ENCODE measurements at places on chromosomes 5 and 9.
A peak's percentile ranks its signal among the peaks of the same experiment; 100 is the strongest.

DNA sequence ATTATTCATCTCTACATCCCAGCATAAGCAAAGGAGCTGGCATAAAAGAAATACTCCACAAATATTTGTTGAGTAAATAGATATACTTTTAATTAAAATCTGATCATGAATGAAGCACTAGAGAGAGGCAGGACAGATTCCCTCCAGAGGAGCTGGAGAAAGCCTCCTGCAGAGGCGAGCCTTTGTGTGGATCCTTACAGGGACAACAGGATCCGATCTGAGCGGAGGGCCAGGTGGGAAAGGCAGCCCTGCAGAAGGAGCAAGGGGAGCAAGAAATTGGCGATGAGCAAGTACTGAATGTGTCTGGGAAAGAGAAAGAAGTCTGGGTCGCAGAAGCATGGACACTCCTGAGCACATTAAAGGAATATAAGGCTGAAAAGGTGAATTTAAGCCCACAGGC, 69.4 kb downstream of the EBF1 start:
- no peak for DNase-seq

DNA sequence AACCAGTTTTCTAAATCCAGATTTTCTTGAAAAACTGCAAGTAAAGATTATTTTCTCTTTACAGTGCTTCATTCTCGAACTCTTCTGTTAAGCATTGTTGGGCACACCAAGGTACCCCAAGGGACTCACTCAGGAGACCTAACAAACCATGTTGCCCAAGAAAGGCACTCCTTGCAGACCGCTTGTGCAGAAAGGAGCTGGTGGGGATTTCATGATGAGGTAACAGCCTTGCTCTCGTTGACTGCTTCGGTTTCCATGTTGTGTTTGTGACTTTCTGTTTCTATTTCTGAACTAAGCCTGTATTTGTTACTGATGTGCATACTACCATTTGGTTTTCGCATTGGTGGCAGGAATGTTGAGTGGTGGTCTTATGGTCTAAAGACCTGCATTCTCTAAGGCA, 266.6 kb upstream of the DAP start:
- no peak for DNase-seq

GRCh38 chr9:28892538-28892937, 1319.3 kb upstream of the C9orf72 start:
- DNase-seq, result no peak

- peak; percentile 70 for DNase-seq
Observed at GRCh38 chr5:177494346-177495195, 2.8 kb downstream of the PDLIM7 start.

DNA sequence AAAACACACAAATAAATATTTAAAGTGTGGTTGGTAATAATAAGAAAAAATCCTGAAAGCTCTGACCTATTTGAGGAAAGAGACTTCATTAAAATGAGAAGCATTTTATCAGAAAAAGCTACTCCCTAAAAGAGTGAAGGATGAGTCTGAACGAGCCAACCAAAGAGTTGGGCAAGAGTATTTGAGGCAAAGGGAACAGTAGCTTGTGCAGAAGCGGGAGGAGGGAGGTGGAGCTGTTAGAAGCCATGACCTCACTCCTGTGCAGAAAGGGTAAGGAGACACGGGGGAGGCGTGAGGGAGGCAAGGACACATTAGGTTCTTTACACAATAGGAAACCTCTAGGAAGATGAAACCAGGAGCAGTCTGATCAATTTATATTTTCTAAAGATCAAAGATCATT, 29.4 kb downstream of the SH3RF2 start:
- DNase-seq, result no peak

- no peak for DNase-seq
Observed at GRCh38 chr5:137727623-137728022, 8.3 kb downstream of the KLHL3 start.

GRCh38 chr5:167242701-167243100, 1048.7 kb upstream of the WWC1 start:
- DNase-seq, result no peak

GRCh38 chr5:114612406-114612805, 250.5 kb downstream of the KCNN2 start:
- no peak for DNase-seq

GRCh38 chr9:20997503-20998076, 33.9 kb downstream of the HACD4 start:
- no peak for DNase-seq

- DNase-seq, result no peak
Observed at GRCh38 chr5:179153341-179153901, 93.2 kb downstream of the ZNF354C start.

GRCh38 chr5:160555971-160556631, 134.4 kb downstream of the PTTG1 start:
- no peak for DNase-seq
